ENCODE measurements at places on chromosomes 2 and 18. TPM values are rescaled to one million over a fixed set of nuclear protein-coding genes. Genes with fewer than 3 reads are reported as not detected.

NEU2 gene
- not detected for total RNA-seq

GPR17 gene
- total RNA-seq: not detected

CROCC2 gene
- total RNA-seq: not detected

C2orf80 gene
- not detected for total RNA-seq

CLIP4 gene
- 28.2 TPM for total RNA-seq

TWSG1 gene
- total RNA-seq: 8.1 TPM

ANO7 gene
- 0.32 TPM for total RNA-seq
